Posterior vena cava (tissue), 2 donors: ENCODE measurements at places on chromosomes 6 and 20. TPM values are rescaled to one million over a fixed set of nuclear protein-coding genes. Genes with fewer than 3 reads are reported as not detected.

DNA sequence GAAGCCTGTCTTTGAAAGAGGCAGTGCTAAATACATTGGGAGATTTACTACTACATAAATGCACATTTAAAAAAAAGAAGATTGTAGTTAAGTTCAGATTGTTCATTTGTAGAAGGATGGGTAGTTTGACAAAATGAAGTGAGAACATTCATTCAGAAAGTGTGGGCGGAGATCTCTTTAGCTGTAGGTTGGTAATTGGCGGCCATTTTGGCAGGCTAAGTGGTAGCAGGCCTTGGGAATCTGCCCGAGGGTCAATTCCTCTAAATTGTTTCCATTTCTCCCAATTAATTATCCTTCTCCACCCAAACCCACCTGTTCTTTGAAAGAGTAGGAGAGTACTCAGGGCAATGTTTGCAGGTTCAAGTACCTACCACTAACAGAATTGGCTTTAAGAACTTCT lies 17.9 kb downstream of the SOX4 start:
- no peak for DNase-seq

Gene TMEM151B
- total RNA-seq, result not detected

DNA sequence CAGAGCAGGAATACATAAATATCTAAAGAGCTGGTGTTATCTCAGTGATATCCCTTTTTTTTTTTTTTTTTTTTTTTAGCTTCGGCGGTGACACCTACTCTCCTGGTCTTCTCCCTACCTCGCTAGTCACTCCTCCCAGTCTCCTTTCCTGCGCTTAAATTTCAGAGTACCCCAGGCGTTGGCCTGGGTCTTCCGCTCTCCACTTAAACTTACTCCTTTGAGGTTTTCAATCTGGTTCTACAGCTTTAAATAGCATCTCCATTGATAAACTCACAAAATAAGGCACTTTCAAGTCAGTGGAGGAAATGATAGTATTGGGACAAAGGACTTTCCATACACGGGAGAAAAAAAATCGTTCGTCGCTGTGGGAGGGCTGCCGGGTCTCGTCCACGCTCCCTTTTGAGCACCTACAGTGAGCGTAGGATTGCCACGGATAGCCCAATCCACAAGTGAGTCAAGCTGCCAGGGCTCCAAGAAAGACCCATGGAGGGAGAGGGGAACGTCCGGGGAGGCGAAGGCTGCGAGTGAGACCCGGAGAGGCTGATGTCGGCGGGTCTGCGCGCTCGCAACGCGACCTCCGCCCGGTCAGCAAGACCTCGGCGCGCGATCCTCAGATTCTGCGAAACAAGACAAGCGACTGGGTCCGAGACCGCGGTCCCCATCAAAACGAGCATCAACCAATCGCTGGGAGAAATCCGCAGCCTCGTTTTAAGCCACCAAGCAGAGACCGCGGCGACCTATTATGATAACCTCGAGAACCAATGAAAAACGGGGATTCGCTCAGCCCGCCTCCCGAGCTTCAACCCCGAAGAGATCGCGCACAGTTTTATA lies 672 bp upstream of the SRSF6 start:
- DNase-seq, result peak; percentile 95

Gene ETV7
- total RNA-seq, result not detected

DNA sequence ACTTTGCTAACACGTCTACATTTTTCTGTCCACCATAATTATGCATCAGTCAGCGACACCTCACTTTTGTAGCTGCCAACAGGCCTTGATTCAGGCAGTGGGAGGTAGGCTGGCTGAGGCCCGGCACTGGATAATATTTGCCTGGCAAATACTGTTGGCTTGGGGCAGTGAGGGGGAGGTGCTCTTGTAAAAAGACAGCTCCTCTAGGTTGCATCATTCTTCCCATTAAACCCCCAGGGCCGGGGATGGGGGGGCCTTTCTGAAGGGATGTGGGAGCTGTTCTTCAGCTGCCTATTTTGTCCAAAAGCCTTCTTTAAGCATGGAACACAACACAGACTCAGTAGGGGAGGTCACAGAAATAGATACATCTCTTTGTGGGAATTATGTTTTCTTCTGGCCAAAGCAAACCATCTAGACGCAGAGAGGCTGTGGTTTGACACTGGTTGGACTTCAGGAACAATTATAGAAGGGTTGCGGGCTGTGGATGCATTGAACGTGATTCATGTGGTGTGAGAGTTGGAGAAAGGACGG lies 338.3 kb upstream of the NT5E start:
- no peak for DNase-seq
